ENCODE measurements at places on chromosomes 6 and 20.

- DNase-seq: no peak
Measured at GRCh38 chr6:11315743-11316437, 83.4 kb upstream of the NEDD9 start.

DNA sequence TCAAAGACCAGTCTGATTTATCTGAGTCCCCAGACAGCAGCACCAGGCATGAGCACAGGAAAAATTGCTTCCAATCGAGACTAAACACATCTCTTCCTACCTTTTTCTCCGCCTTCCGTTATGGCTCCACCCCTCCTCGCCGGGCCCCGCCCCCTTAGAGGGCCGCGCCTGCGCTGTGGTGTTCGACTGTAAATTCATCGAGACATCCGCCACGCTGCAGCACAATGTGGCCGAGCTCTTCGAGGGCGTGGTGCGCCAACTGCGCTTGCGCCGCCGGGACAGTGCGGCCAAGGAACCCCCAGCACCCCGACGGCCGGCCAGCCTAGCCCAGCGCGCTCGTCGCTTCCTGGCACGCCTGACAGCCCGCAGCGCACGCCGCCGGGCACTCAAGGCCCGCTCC is 8.9 kb downstream of the REM1 start:
- no peak for DNase-seq

DNA sequence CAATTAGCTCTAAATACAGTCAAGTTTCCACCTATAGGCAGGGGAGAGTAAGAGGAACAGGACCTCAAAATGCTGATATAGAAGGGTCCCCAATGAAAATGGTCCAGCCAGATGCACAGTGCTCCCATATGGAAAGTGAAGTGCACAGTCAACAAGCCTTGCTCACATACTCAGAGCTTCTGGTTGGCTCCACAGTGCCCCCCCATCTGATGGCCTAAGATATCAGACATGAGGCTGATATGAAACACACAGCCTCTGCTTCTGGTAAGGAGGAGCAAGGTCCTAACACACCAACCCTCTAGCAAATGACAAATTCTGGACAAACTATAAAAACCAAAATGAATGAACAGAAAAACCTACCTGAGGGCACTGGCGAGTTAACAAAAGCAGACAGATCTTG is 111.4 kb upstream of the EMILIN3 start:
- DNase-seq: no peak

GRCh38 chr6:40719671-40720374 is 132.7 kb upstream of the LRFN2 start:
- no peak for DNase-seq

- DNase-seq: no peak
Measured at GRCh38 chr6:139742671-139743070, 368.2 kb upstream of the CITED2 start.
